ENCODE measurements at places on chromosomes 6 and 20.

DNA sequence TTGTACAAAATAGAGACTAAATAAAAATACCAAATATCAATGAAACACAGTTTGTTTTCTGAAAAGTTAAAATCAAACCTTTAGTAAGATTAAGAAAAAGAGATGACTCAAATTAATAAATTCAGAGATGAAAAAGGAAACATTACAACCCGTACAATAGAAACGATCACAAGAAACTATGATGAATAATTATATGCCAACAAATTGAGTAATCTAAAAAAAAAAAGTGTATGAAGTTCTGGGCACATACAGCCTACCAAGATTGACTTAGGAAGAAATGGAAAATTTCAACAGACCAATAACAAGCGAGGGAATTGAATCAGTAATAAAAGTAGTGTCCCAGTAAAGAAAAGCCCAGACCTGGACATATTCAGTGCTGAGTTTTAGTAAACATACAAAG is 94.8 kb downstream of the STXBP5 start:
- H3K4me1 ChIP-seq, result peaks cover 8% of the 10 kb centered on the region
- H3K4me3 ChIP-seq, result no peak overlapping the region
- no peaks in the 10 kb centered on the region for H3K27me3 ChIP-seq
- H3K27ac ChIP-seq, result no peak overlapping the region
- no peak for DNase-seq
- peaks cover 54% of the 10 kb centered on the region for H3K36me3 ChIP-seq

GRCh38 chr6:63245909-63246308 is 34.6 kb downstream of the FKBP1C start:
- H3K27me3 ChIP-seq, result no peaks in the 10 kb centered on the region
- H3K36me3 ChIP-seq, result no peaks in the 10 kb centered on the region
- DNase-seq, result no peak
- H3K4me3 ChIP-seq, result no peak overlapping the region
- no peak overlapping the region for H3K27ac ChIP-seq

- no peaks in the 10 kb centered on the region for H3K36me3 ChIP-seq
- no peaks in the 10 kb centered on the region for H3K4me1 ChIP-seq
- H3K27ac ChIP-seq, result no peak overlapping the region
Measured at GRCh38 chr6:113599444-113599843, 257.7 kb upstream of the MARCKS start.

DNA sequence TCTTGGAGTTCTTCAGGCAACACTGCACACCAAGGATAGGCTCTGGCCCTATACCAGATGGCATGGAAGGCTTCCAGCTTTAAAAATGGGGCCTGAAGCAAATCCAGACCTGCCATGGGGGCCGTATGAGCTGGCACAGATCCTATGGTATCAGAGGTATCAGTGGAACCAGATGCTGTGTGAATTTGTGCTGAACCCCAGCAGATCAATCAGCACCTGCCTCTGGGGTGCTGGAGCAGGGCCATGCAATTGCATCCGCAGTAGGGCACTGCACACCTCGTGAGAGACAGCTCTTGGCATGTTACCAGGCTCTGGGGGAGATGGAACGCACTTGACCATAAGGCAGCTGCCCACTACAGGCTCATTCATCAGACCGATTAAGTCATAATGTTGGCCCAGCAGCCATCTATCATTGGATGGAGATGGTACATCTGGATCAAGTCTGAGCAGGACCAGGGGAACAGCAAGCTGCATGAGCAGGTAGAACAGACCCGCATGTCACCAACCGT is 221.5 kb downstream of the MYLK4 start:
- no peak overlapping the region for H3K4me3 ChIP-seq
- DNase-seq, result no peak
- peaks cover 3% of the 10 kb centered on the region for H3K4me1 ChIP-seq
- peaks cover 58% of the 10 kb centered on the region for H3K27me3 ChIP-seq
- H3K27ac ChIP-seq, result no peak overlapping the region
- no peaks in the 10 kb centered on the region for H3K36me3 ChIP-seq

DNA sequence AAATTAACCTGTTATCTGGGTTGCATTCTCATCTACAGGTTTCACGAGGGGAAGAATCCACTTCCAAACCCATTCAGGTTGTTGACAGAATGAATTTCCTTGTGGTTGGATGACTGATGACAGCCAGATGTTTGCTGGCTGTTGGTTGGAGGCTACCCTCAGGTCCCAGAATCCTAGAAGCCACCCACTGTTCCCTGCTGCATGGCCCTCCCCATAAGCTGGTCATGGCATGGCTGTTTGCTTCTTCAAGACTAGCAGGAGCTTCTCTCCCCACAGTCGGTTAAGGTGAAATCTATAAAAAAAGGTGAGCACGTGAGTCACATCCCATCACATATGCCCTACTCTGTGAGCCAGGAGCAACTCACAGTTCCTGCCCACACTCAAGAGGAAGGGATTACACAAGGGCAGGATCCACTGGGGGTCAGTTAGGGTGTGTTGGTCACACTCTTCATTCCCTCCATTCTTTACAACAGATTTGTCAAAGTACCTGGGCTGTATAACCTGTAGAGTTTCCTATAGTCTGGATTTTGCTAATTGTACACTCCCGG is 19.5 kb upstream of the RPS10 start:
- peaks cover 3% of the 10 kb centered on the region for H3K27me3 ChIP-seq
- no peak overlapping the region for H3K4me3 ChIP-seq
- no peaks in the 10 kb centered on the region for H3K36me3 ChIP-seq
- H3K27ac ChIP-seq, result no peak overlapping the region
- no peaks in the 10 kb centered on the region for H3K4me1 ChIP-seq

- no peak for DNase-seq
- no peak overlapping the region for H3K4me3 ChIP-seq
- H3K27ac ChIP-seq, result no peak overlapping the region
- no peaks in the 10 kb centered on the region for H3K27me3 ChIP-seq
Measured at GRCh38 chr6:164124986-164125385, 710.5 kb downstream of the QKI start.

- H3K36me3 ChIP-seq, result peaks cover 43% of the 10 kb centered on the region
- DNase-seq, result no peak
- H3K4me3 ChIP-seq, result no peak overlapping the region
- no peaks in the 10 kb centered on the region for H3K27me3 ChIP-seq
- peaks cover 54% of the 10 kb centered on the region for H3K4me1 ChIP-seq
- no peak overlapping the region for H3K27ac ChIP-seq
Measured at GRCh38 chr6:7125290-7125689, 17.5 kb downstream of the RREB1 start.

- H3K27me3 ChIP-seq, result no peaks in the 10 kb centered on the region
- DNase-seq, result no peak
- H3K27ac ChIP-seq, result peak overlapping the region; percentile 70
- H3K36me3 ChIP-seq, result peaks cover 32% of the 10 kb centered on the region
- peaks cover 36% of the 10 kb centered on the region for H3K4me1 ChIP-seq
- H3K4me3 ChIP-seq, result no peak overlapping the region
Measured at GRCh38 chr6:38131527-38131965, 312.0 kb downstream of the ZFAND3 start.

- H3K27me3 ChIP-seq, result peaks cover 2% of the 10 kb centered on the region
- H3K4me1 ChIP-seq, result peaks cover 21% of the 10 kb centered on the region
- DNase-seq, result peak; percentile 56
- peak overlapping the region; percentile 34 for H3K4me3 ChIP-seq
- peak overlapping the region; percentile 82 for H3K27ac ChIP-seq
Measured at GRCh38 chr6:121771937-121772720, 336.7 kb downstream of the GJA1 start.

DNA sequence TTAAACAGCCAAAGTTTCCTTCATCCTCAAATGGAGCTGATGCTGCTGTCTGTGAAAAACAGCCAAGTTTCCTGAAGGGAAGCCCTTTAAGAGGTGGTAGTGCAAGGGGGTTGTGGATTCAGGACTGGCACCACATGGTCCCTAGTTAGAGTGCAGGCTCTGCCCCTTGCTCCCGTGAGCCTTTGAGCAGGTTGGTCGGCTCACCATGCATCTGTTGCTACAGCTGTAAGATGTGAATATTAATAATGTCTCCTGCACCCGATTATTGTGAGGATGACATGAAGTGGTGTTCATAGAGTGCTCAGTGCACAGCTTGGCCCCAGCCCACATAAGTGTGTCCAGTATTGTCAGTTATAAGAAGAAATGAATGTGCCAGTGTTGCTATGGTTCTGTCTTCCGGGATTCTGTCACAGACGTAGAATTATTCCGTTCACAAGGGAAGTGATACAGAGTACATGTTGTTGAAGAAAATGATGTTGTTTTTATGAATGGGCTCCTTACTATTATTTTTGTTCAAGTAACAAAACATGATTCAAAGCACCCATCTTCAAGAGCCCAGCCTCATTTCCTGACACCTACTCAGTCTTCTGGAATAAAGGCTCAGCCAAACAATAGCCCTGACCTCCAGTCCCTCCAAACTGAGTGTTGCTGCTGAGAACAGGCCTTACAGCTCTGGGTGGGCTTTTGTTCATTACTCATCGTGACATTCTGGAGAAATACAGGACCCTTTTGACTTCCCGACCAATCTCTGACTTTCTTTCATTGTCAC is 2.9 kb upstream of the PKIG start:
- no peak for DNase-seq
- H3K4me3 ChIP-seq, result no peak overlapping the region
- H3K27me3 ChIP-seq, result no peaks in the 10 kb centered on the region
- H3K36me3 ChIP-seq, result no peaks in the 10 kb centered on the region
- peaks cover 24% of the 10 kb centered on the region for H3K4me1 ChIP-seq

- H3K27ac ChIP-seq, result no peak overlapping the region
- peaks cover 1% of the 10 kb centered on the region for H3K4me1 ChIP-seq
- H3K27me3 ChIP-seq, result no peaks in the 10 kb centered on the region
- peaks cover 9% of the 10 kb centered on the region for H3K36me3 ChIP-seq
- no peak for DNase-seq
- H3K4me3 ChIP-seq, result no peak overlapping the region
Measured at GRCh38 chr20:7985916-7986315, 33.6 kb downstream of the TMX4 start.

DNA sequence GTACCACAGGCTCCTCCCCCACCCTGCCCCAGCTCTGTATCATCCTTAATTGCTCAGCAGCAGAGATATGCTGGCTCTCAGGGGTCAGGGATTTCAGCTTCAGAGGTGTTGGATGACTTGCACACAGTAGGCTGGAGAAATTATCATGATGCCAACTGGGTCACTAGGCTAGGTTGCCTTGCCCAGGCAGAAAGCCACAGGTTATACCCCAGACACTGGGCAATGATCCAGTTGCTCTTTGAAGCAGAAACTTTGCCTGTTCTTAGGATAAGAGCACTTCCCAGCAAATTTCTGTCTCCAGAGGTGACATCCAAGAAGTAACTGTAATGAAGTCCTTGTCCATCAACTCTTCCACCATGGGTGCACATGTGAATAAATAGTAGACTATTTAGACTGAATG is 38.3 kb upstream of the SCML4 start:
- H3K36me3 ChIP-seq, result peaks cover 2% of the 10 kb centered on the region
- no peak overlapping the region for H3K4me3 ChIP-seq
- peaks cover 8% of the 10 kb centered on the region for H3K27me3 ChIP-seq

DNA sequence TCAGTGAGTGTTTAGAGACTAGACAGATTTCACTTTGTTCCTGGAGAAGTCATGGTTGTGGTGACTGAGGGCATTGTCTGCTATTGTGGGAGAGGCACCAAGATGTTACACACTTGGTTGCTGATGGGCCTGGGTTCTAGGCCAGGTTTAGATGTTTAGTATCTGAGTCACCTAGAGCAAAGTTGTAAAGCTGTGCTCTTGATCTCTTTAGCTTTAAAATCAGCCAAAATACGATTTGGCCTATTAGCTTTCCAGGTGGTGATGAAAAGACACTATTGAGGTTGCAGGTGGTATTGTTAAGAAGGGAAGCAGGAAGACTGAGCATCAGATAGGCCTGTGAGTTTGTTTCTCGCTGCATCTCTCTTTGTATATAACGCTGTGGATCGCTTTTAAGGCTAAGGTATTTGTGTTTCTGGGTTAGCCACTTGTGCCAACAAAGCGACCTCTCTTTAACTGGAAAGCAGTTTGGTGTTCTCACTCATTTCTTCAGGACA is 48.6 kb downstream of the FOXO3 start:
- H3K36me3 ChIP-seq, result peaks cover 3% of the 10 kb centered on the region
- H3K27me3 ChIP-seq, result peaks cover 16% of the 10 kb centered on the region
- no peak overlapping the region for H3K4me3 ChIP-seq
- DNase-seq, result no peak
- H3K27ac ChIP-seq, result no peak overlapping the region
- peaks cover 3% of the 10 kb centered on the region for H3K4me1 ChIP-seq

- DNase-seq, result no peak
- H3K36me3 ChIP-seq, result no peaks in the 10 kb centered on the region
- no peak overlapping the region for H3K4me3 ChIP-seq
- no peak overlapping the region for H3K27ac ChIP-seq
Measured at GRCh38 chr6:123042401-123042800, 46.4 kb downstream of the CLVS2 start.

DNA sequence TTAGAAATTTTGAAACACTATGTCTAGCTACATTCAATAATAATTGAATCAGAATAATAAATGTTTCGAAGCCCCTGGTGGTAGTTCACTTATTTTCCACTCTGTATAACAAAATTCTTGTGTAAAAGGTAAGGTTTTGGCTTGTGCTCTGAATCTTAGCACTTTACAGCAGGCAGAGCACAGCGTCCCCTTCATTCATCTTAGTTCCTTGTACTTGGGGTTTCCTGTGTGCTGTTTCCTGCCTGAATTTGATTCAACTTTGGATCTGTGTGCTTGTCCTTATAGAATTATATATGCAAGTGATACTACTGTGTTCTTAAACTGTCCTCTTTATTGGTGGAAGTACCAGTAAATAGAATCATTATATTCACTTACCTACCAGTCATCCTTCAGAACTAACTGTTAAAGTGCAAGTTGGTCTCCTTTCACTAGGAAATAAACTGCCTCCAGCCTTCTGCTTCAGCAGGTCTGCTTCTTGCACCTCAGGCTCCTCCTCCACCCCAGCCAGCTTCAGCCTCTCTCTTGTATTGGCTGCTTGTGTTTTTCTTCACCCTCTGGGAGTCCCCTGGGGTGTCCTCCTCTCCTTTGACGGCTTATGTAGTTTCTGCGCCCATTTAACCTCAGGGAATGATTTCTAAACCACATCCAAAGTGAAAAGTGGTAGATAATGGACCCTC is 28.8 kb upstream of the TULP4 start:
- peak; percentile 70 for DNase-seq
- H3K4me1 ChIP-seq, result peaks cover 28% of the 10 kb centered on the region
- no peaks in the 10 kb centered on the region for H3K27me3 ChIP-seq

DNA sequence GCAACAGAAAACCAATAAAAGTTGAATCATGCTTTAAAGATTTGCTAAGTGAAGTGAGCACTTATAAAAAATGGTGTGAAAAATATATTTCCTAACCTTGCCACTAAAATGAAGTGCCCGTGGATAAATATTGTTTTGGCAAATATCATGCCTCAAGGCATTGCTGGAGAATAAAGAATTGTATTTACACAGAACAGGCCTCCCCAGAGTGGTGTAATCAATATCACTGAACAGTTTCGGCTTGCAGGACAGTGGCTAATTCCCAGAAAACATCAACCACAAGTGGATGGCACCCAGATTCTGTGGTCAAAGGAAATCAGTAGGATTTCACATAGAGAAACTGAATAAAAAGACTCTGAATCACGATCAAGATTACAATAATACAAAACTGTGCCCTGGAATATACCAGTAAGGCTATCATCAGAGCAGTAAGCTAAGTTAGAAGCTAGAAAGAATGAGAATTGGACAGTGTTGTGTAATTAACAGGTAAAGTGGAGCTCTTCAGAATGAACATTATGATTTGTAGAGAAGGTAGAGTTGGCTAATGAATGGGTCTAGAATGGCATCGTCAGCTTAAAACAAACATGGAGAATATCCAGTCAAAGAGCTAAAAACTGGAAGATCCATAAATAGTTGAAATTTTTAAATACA is 1026.9 kb upstream of the ADGRB3 start:
- H3K4me3 ChIP-seq, result no peak overlapping the region
- no peaks in the 10 kb centered on the region for H3K36me3 ChIP-seq
- no peak overlapping the region for H3K27ac ChIP-seq
- H3K4me1 ChIP-seq, result no peaks in the 10 kb centered on the region
- H3K27me3 ChIP-seq, result no peaks in the 10 kb centered on the region
